Upper lobe of left lung (tissue), 6 donors: ENCODE measurements at places on chromosomes 11 and 22.

- no peak for DNase-seq
These were observed 87.1 kb downstream of the CEP164 start for GRCh38 chr11:117414724-117415123.

DNA sequence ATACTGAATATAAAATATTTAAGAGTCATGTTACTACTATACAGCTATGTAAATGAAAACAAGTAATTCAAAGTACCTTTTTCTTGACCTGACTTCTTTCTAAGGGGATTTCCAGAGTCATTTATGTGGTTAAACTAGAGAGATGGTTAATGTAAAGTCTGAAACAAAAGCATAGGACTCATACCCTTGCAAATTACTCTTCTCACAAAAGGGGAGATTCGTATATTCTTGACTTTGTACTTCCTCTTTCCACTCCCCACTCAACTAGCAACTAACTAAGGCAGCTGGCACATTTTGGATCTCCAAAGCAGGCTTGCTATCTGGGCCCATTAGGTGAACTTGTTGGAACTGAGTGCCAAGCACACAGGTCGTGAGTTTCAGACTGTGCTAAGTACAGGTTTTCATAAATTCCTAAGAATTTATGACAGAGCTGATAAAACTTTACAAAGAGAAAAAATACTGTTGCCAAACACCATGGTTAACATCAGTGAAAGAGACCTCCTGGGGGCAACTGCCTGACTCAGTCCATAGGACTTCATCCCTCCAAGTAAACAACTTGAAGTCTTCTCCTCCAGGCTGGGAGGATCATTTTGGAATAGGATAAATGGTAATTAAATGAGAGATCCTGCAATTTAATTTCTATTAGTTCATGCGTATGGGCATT is 77.0 kb upstream of the DDI1 start:
- DNase-seq, result no peak

DNA sequence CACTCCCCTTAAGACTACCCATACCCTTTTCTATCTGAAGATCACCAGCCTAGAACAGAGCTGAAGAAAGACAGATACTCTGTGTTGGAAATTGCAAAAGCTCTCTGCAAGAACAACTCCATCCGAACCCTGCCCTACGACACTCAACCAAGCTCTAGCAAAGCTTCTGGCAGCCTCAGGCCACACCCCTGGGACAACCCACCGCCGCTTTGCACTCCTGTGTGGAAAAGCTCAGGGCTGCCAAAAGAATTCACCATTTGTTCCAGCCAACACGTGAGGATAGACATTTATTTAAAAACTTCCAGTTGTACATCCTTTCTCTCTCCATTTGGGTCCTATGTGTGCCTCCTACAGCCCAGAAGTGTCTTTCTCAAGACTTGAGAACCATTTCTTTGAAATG is 62.4 kb upstream of the CD5 start:
- DNase-seq, result no peak

DNA sequence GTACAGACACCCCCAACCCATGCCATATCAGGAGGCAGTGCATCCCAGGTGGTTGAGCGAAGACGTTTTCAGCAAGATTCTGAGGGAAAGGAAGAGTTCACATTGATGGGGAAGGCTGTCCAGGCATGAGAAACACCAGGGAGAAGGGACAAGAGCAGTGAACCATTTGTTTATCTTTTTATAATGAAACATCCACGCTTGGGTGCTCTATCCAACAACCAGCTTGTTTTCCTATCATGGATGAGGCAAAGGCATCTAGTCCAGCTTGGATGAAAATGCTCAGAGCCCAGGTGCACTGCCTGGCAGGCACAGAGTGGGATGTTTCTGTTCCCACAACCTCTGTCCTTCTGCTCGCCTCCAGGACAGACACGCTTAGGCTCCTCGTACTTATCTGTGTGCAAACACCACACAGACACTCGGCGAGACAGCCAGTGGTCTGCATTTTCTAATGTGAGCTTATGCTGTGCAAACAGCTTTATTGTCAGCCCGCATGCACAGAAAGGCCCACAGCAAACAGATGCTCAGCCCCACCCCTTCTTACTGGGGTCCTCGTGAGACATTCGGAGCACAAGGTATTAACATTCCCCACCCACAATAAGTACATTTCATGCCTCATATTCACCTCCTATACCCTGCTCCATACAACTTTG is 45.4 kb upstream of the NTM start:
- no peak for DNase-seq

DNA sequence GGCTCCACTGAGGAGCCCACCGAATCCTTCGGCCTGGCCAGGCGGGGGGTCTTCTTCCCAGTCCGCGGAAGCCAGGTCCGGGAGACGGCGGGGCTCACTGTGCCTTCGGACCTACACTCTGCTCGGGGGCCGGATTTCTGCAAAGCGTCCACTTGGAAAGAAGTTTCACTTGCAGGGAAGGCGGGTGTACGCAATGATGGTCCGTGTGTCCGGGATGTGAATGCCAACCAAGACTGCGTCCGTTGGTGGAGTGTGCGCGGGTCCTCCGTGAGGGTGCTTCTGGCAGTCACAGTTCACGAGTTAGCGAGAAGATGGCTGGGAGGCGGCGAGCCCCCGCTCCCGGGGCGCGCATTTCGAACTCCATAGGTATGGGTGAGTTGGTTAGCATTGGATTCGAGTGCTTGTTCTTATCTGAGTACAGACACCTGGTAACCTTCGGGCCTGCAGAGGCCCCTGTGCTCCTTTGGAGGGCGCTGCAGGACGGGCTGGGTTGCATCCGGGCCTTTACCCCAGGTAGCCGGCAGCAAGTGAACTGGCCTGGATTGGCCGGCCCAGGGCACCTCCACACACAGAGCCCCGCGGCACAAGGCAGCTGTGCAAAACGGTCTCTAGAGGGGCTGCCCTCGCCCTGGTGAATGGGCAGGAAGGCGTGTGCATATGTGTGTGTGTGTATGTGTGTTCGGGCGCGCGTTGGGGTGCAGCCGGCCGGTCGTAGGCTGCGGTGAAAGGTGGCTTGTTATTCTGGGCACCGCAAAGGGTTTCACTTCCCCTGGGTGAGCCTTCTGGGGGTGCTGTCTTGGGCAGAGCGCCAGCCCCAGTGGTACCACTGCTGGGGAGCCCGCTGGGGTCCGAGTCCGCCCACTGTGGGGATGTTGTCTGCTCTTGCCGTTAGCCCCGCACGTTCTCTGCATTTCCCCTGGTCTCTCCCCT is 13.3 kb upstream of the CYP2R1 start:
- peak; percentile 71 for DNase-seq

DNA sequence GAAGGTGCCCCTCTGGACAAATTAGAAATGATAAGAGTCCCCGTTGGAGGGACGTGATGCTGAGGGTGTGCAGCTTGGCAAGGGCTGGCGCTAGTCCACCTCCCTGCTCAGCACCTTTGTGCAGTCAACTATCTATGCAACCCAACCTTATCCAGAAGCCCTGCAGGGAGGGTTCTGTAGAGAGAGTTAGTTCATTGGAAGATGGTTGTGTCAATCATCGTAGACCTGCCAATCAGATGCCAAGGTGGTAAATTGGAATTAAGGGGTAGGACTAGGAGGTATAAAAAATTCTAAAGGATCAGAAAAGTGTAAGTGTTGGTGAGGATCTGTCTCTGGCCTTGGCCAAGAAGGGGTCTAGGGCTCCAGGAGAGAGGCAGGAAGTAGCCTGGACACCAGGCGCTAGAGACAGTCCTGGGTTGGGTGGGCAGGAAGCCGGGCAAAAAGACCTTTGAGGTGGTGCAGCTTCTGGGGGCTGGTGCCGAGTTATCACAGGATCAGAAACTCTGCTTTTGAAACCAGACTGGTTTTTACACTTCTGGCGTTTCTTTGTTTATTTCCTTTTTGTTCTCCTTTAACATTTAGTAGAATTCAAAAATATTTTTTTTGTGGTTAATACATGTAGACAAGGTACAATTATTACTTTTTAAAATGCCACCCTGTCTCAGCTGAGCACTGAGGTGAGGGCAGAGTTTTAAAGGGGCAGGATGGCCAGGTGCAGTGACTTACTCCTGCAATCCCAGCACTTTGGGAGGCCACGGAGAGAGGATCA is 1.6 kb downstream of the C1QTNF6 start:
- no peak for DNase-seq

GRCh38 chr22:38203090-38203810 is 1.5 kb downstream of the MAFF start:
- peak; percentile 86 for DNase-seq

DNA sequence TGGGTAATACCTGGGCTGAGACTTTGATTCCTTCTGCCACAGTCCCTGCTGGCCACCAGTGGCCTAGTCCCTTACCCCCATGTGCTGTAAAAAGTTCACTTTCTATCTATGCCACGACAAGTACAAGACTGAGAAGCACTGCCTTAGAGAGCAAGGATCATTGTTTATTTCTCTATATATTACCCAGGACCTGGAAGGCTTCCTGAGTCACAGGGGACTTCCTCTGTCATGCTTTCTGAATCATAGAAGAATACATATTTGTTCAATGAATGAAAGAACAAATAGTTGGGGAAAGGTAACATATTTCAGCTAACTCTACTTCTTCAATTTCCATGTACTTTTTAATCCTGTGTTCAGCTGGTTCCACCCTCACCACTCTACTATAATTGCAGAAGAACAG is 5.5 kb upstream of the SYT9 start:
- no peak for DNase-seq

GRCh38 chr11:121391914-121392313 is 60.2 kb upstream of the SORL1 start:
- no peak for DNase-seq

- DNase-seq, result no peak
These were observed 363.7 kb downstream of the NXPE2 start for GRCh38 chr11:115042002-115042401.

DNA sequence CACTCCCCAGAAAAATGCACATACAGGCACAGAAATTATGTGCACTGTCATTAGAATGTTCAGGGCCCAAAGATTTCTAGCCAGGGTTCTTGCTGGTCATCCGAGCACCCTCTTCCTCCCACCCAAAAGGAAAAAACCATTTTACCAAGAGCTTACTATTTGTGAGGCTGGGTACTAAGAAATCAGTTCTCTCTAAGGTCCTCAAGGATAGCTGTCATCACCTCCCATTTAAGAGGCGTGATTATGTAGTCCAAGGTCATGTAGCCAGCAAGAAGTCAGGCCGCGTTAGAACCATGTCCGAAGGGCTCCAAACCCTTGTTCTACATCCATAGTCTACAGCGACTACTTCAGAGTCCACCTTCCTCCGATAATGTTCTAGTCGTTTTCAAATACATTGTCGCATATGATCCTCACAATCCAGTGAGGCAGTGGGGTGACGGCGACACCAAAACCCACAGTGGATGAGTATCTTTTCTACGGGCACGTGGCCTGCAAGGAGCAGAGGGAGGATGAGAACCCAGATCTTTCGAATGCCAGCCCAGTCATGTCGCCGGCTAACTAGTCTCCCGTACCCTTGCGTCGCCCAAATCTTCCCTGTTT is 634 bp downstream of the TIMM8B start:
- no peak for DNase-seq

- DNase-seq, result no peak
These were observed 23.4 kb downstream of the SYN3 start for GRCh38 chr22:33034753-33035152.

DNA sequence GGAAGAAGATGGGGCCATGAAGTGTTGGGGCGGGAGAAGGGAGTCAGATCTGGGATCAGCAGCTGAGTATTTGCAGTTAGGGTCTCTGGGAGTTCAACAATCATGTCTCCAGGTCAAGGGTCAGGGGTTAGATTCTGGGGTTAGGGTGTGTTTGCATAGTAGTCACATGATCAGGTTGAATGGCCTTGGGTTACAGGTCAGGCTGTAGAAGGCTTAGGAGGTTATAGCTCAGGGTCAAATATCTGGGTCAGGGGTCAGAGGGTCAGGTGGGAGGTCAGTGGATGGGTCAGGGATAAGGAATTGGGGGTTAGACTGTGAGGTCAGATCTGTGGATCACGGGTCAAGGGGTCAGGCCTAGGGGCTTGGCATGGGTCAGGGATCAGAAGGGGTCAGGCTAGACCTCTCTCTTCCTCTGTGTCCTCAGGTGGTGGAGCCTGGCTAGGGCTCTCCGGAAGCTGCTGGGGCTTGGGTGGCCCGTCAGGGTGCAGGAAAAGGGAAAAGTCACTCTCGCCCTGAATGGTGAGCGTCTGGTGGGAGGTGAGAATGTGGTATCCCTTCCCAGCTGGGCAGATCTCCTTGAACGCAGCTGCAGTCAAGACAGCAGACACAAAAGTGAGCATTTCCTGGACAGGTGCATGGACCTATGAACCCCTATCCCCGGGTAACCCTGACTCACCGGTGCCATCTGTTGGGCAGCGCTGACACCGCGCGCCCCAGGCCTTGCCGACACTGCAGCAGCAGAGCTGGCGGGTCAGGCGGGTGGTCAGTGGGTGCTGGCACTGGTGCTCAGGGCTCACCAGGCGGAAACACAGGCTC is 6.4 kb downstream of the LTBP3 start:
- peak; percentile 94 for DNase-seq

DNA sequence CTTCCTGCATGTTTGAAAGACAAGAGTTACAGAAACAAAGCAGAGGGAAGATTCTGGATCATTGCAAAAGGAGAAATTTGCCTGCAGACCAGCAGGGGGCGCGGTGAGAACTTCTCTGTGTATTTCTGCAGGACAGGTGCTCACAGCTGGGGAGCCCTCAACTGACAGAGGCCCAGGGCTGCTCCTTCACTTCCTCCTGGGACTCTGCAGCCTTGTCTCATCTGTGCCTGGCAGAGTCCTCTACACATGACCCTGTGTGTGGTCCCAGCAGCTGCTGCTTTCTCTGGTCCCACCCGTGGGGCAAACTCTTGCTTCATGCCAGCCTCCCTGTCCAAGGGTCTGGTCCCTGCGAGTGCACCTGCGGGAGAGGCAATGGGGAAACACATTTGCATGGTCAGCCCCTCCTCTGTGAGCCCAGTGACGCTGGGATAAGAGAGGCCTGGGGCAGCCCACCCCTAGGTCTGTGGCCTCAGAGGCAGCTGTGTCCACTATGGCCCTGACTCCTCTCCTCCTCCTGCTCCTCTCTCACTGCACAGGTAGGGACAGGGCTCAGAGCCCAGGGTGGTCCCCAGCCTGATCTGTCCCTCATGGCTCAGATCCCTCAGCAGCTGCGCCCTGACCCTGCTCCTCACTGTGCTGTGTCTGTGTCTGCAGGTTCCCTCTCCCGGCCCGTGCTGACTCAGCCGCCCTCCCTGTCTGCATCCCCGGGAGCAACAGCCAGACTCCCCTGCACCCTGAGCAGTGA is 43.2 kb upstream of the VPREB1 start:
- no peak for DNase-seq

- no peak for DNase-seq
These were observed 1353.3 kb downstream of the FAM181B start for GRCh38 chr11:81380395-81380794.

DNA sequence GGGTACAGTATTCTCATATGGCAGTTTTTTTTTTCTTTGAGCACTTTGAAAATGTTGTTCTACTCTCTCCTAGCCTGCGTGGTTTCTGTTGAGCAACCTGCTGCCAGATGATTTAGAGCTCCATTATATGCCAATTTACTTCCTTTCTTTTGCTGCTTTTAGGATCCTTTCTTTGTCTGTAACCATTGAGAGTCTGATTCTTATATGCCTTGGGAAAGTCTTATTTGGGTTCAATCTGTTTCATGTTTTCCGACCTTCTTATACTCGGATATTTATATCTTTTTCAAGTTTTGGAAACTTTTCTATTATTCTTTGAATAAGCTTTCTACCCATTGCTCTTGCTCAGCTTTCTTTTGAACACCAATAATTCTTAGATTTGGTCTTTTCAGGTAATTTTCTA is 138.1 kb upstream of the RAG2 start:
- DNase-seq, result no peak
